Pulmonary artery endothelial cell (primary cell): ENCODE measurements at places on chromosomes 7 and 10. TPM values are rescaled to one million over a fixed set of nuclear protein-coding genes. Genes with fewer than 3 reads are reported as not detected.

- DNase-seq, result no peak
Observed at GRCh38 chr10:132308587-132309470, 1.1 kb upstream of the STK32C start.

DNA sequence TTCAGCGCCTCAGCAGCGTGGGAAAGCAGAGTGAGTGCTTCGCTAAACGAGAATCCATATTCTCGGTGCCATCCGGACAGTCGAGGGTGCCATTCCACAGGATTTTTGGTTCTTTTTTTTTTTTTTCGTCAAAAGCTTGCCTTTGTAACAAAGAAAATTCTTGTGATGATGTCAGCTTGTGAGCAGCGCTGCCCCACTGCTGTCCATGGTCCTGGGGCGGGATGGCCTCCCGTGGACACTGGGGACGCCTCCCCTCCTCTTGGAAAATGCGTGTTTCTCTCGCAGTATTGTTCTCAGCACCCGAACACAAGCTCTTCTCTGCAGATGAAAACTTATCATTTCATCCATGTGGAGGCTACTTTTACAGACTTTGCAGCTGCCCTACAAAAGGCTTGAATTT, 477.4 kb downstream of the TCERG1L start:
- no peak for DNase-seq

DNA sequence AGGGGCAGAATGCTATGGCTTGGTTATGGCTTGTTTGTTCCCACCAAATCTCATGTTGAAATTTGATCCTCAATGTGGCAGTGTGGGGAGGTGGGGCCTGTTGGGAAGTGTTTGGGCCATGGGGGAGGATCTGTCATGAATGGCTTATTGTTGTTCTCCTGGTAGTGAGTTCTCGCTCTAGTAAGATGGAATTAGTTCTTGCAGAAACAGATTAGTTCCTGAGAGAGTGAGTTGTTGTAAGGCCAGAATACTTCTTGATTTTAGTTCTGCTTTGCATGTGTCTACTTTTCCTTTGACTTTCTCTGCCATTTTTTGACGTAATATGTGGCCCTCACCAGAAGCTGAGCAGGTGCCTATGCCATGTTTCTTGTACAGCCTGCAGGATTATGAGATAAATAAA, 188.2 kb downstream of the KIF20B start:
- no peak for DNase-seq

DNA sequence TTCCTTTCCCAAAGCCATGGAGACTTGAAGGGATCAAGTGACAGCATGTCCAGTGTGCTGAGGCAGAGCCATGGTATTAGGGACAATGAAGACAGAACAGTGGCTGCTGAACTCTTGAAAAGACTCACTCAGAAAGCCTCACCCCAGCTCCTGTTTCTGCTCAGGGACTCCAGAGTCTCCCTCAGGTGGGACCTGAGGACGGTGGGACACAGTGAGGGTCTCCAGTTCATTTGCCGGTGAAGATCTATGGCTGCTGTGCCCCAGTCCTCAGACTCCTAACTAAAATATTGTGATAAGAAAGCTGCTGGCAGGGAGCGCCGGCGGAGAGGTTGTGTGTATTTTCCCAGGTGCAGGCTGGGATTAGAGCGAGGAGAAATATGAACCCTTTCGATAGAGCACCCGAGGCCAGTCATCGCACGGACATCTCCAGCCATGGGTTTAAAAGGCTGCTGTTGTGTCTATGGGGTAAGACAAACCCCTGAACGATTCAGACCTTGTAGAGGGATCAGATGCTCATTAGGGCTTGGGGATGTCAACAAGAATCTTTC, 57.2 kb downstream of the C7orf25 start:
- no peak for DNase-seq

DNA sequence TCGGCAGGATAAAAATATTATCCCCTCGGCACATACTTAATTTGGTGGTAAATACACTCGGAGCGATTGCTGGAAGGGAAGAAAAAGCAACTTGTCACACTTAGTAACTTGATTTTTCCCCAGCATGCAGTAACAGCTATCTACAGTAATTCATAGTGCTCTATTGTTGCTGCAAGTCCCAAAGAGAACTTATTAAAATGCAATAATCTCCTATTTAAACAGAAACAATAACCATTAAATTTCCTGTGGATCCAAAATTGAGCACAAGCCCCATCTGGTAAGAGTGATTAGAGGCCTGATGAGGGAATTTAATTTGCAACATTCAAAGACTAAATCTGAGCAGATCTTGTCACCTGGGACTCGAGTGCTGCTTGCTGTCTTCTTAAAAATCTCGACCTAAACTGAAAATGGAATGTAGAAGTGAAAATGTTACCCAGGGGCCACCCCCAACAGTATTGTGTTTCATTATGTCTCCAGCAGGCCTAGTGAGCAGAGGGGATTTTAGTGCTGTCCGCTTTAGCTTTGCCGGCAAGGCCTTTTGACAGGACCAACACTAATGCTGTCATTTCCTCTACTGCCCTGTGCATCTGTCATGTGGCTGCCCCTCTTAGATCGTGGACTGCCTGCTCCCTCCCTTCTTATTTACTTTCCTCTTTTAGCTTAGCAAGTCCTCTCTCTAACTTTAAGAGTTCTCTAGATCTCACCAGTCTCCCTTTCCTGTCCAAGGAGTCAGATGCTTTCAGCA, 639.7 kb downstream of the AUTS2 start:
- no peak for DNase-seq

- DNase-seq, result no peak
Observed at GRCh38 chr10:98478430-98479222, 31.9 kb upstream of the HPS1 start.

DNA sequence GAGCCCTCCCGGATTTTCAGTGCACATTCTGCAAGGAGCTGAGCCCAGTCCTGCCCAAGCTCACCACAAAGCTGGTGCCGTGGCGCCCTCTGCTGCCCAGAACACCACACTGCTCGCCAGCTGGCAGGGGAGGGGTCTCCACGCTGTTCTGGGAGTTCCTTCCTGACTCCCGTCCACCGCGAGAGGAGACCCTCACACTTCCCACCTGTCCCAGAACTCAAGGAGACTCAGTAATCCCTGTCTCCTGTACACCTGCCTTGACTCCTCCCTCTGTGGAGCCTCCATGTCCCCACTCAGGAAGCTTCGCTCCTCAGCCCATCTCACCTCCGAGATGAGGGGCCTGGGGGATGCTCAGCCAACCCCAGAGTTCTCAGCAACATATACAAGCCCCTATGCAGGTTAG, 11.3 kb downstream of the C10orf105 start:
- no peak for DNase-seq

GRCh38 chr7:390761-391410, 100.9 kb downstream of the FOXL3 start:
- no peak for DNase-seq

DNA sequence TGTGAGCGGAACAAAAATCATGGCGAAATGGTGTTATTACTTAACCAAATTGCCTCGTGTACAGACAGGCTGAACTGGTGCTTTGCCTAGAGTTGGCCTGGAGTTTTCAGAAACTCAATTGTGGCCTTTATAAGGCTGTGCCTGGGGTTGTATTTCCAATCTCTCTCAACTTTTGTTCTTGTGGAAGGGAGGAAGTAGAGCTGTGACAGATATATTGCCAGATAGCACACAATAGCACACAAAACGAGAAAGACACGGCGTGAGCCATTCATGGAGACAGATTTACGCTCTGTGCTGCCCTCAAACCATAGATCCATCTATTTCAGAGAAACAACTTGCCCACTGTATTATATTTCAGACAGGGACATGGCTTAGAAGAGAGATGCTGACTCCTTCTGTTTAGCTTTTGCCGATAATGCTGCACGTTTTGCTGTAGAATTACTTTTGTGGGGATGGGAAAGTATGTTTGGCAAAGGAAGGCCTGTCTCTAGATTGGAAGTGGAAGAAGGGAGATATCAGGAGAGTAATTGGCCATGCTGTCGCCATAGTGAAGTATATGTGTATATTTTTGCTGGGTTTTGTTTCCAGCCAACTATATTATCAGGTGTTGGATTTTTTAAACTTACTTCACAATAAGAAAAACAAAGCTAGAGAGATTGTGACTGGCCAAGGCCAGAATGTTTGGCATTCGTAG, 80.4 kb downstream of the AUTS2 start:
- no peak for DNase-seq

DNA sequence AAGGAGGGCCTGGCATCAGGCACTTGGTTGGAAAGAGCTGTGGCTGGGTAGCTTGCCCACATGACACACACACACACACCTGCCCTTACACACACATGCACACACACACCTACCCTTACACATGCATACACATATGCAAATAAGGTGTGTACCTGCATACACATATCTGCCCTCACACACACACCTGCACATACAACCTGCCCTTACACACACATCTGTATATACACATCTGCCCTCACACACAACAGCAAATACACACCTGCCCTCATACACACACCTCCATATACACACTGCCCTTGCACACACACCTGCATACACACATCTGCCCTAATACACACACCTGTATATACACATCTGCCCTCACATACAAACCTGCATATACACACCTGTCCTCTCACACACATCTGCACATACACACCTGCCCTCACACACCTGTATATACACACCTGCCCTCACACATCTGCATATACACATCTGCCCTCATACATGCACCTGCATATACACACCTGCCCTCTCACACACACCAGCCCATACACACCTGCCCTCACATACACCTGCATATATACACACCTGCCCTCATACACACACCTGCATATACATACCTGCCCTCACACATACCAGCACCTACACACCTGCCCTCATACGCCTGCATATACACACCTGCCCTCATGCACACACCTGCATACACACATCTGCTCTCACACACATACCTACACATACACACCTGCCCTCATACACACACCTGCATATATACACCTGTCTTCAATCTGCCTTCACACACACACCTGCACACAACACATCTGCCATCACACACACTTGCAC, 82.9 kb downstream of the GRID1 start:
- no peak for DNase-seq

- DNase-seq, result no peak
Observed at GRCh38 chr10:33070101-33070500, 112.1 kb upstream of the ITGB1 start.

GRCh38 chr10:69359148-69359547, 57.6 kb downstream of the TACR2 start:
- no peak for DNase-seq

DNA sequence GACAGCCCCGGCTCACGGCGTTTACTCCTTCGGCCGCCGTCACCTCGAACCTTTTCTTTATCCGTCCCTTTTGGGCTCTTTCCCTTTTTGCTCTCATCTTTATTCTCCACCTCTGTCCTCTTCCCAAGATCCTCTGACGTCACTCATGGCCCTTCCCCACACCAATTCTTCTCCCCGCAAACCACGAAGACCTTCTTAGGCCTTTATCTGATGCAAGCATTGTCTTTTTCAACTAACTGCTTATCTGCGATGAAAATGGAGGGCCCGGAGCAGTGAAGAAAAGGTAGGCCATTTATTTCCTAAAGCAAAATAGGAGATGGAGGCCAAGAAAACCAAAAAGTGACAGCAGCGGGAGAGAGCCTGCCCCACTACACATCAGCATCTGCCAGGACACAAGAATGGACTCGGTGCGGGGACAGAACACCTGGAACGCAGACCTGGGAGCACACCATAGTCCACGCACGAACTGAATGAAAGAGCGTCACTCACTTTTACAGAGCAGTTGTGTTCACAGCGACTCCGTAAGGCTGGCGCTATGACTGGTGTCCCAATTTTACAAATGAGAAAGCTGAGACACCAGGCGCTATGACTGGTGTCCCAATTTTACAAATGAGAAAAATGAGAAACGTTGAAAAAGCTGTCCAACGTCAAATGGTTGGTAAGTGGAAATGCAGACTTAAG, 45.3 kb downstream of the ZNF777 start:
- DNase-seq, result no peak

DNA sequence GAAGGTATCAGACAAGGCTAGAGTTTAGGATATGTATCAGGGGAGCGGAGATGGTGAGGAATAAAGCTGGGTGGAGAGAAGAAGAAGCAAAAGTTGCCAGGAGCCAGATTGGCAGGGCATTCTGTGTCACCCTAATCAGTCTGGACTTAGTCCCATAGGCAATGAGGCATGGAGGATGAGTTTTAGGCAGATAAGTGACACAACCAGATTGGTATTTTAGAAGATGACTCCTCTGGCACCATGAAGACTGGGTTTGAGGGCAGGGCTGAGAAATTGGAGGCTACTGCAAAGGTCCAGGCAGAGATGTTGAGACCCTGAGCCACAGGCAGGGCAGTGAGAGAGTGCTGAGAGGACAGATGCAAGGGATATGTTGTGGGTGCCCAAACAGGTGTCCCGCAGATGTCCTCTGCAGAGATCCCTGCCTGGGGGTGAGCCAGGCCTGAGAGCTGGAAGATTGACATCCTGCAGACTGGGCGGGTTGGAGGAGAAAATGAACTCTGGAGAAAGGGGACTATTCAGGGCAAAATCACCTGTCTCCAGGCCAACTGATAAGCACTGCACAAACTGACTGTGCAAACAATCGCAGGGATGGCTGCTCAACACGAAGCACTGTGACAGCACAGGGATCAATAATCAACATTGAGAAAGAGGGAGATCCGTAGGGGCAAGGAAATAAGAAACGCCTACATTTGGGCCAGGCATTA, 11.9 kb upstream of the HABP2 start:
- no peak for DNase-seq

GRCh38 chr7:46011059-46011458, 90.0 kb upstream of the IGFBP3 start:
- DNase-seq, result no peak

GRCh38 chr7:21986096-21986495, 40.4 kb upstream of the CDCA7L start:
- no peak for DNase-seq

DNA sequence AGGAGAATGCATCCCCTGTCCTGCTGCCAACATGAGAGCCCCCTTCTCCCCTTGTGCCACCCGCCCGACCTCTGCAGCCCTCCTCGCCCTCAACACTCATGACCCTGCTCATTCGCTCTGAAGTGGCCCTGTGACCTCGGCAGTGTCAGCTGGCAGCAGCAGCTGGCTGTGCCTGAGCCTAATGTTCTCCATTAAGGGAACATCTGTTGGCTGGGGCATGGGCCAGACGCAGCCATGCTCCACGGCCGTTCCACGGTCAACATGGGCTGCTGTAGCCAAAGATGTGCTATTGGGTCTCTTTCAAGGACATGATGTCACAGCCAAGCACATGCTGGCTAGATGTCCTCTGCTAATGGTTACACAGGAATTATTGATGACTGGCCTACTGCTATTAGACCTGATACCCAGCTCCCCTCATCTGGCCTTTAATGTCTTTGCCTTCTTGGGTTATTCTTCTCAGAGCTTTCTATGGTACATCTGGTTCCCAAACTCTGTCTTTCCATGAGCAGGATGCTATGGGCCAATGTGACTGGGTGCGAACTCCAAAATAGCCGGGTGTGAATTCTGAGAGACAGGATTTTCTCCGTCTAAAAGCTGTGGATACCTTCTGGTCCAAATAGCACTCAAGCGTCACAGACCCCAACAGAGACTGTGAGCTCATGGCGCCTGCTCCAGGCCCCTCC, 22.4 kb downstream of the ADCYAP1R1 start:
- DNase-seq, result no peak

GRCh38 chr10:5147255-5147980, 37.5 kb downstream of the AKR1C8 start:
- DNase-seq, result no peak

GDF2 gene
- not detected in 2 replicates for total RNA-seq

SCIN gene
- under 0.01 and 0.18 TPM in 2 replicates for total RNA-seq

FRMD4A gene
- total RNA-seq, result 80.0 and 95.3 TPM in 2 replicates

STRIP2 gene
- 6.6 and 17.8 TPM in 2 replicates for total RNA-seq

CALD1 gene
- 275 and 308 TPM in 2 replicates for total RNA-seq

SAP25 gene
- 0.11 TPM in 1 of 2 replicates, not detected in the other for total RNA-seq

CALCR gene
- not detected in 2 replicates for total RNA-seq

MYPN gene
- under 0.01 and 0.14 TPM in 2 replicates for total RNA-seq

KCND2 gene
- total RNA-seq, result not detected in 2 replicates

TMEM196 gene
- not detected in 2 replicates for total RNA-seq

SLC39A12 gene
- total RNA-seq, result not detected in 2 replicates
